ENCODE measurements at places on chromosomes 11 and 22. TPM values are rescaled to one million over a fixed set of nuclear protein-coding genes. Genes with fewer than 3 reads are reported as not detected.

The PRG3 gene
- total RNA-seq, result not detected

The SMARCB1 gene
- 70.7 TPM for total RNA-seq

The TPBGL gene
- total RNA-seq, result 1.6 TPM

The APOL6 gene
- 99.8 TPM for total RNA-seq

The TSPO gene
- 305 TPM for total RNA-seq

The MRGPRX3 gene
- total RNA-seq, result not detected

The MMP27 gene
- not detected for total RNA-seq

The TBX10 gene
- not detected for total RNA-seq

The SPA17 gene
- 4.0 TPM for total RNA-seq

The BTG4 gene
- not detected for total RNA-seq

The VPREB1 gene
- not detected for total RNA-seq

The UPB1 gene
- 0.32 TPM for total RNA-seq

The IGF2 gene
- total RNA-seq, result 148 TPM

The HEPN1 gene
- total RNA-seq, result not detected

The OR5D13 gene
- not detected for total RNA-seq

The STK33 gene
- total RNA-seq, result 1.3 TPM

The MIAT gene
- 2.5 TPM for total RNA-seq

The VSTM5 gene
- not detected for total RNA-seq

The NPTXR gene
- 5.5 TPM for total RNA-seq

The RASSF10 gene
- 0.13 TPM for total RNA-seq

The OR8A1 gene
- not detected for total RNA-seq

The TMPRSS5 gene
- total RNA-seq, result 0.80 TPM

The TMEM45B gene
- 0.87 TPM for total RNA-seq

The LRRC55 gene
- not detected for total RNA-seq

The UPK3A gene
- not detected for total RNA-seq

The FGF4 gene
- total RNA-seq, result not detected

The PLEKHB1 gene
- 0.58 TPM for total RNA-seq

The CYP2D6 gene
- total RNA-seq, result 0.26 TPM

The PRODH gene
- total RNA-seq, result 2.5 TPM

The GLYAT gene
- 6.4 TPM for total RNA-seq

The NEFH gene
- total RNA-seq, result 0.87 TPM

The HTR3B gene
- not detected for total RNA-seq

Measured in mesenteric fat pad (tissue), 1 donor.